ENCODE measurements at places on chromosomes 12 and 14.

GRCh38 chr12:121295116-121295745 is 1.3 kb downstream of the CAMKK2 start:
- no peak for DNase-seq

DNA sequence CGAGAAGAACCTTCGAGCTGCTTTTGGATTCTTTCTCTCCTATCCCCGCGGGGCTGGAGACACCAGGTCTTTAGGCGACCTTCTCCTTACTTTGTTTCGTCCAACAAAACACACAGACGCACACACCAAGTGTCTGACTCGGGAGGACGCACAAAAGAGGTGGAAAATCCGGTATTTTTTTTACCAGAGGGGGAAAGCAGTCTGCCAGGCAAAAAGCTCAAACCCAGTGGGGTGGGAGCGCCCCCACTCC is 2.1 kb downstream of the SIX4 start:
- no peak for DNase-seq

DNA sequence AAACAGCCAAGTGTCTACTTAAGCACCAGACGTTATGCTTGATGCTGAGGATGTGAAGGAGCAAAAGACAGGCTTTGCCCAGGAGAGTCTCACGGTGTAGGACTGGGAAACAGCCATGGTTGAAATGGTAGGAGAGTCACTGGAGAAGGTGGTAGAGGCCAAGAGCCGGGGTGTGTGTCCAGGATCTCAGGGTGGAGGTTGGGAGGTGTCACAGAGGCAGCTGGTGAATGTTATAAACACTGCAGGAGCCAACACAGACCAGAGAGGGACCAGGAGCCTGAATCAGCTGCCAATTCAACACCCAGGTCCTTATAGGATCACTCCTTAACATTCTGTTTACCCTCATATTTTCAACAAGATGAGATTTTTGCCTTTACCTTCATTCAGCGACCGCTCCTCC is 7.5 kb downstream of the NID2 start:
- peak; percentile 69 for DNase-seq

DNA sequence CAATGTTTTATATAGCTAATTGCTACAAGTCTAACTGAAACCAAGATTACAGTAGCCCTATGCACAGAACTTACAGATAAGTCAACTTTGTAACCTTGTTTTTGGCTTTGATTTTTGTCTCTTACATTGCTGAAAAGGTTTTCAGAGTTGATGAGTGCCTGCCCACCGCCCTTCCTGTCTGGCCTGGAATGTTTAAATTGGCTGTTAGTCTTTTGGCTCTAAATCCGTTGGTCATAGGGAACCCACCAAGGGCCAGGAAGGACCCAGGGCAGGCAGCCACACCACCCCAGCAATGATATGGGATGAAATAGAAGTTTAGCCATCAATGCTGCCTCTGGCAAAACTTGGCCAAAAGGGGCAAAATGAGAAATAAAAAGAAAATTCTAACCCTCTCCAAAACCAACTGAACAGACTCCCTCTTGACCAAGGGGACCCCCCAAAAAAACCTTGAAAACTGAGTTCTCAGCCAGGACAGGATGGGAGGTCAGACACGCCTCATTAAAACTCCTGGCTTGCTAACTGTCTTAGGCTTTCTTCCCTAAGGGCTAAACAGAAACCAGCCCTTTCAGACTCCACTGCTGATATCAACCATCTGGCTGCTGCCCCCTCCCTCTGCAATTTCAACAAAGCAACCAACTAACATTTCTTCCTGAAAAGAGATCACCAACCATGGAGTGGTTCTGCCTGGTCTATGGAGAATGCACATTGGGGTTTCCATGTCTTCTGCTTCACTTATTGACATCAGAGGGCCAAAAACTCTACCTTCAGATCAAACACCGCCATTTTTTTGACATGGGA is 242.1 kb upstream of the NOS1 start:
- DNase-seq, result no peak

DNA sequence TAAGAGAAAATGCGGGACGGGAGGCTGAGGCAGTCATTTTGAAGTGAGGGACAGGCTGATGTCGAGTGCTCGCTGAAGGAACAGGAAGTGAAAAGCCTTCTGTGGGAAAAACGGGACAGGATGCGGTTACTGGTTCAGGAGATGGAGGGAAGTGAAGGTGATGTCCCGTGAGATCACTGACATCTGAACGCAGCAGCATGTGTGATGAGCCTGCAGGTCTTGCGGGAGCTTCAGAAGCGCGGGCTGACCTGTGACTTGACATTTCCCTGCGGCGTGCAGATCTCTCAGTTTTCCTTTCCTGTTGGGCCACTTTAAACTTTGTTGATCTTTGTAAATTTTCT is 77.8 kb downstream of the DDX51 start:
- DNase-seq, result no peak

- peak; percentile 35 for DNase-seq
Observed at GRCh38 chr14:74514471-74514941, 20.9 kb downstream of the ISCA2 start.

- peak; percentile 56 for DNase-seq
Observed at GRCh38 chr14:91303091-91303923, 58.8 kb upstream of the GPR68 start.

DNA sequence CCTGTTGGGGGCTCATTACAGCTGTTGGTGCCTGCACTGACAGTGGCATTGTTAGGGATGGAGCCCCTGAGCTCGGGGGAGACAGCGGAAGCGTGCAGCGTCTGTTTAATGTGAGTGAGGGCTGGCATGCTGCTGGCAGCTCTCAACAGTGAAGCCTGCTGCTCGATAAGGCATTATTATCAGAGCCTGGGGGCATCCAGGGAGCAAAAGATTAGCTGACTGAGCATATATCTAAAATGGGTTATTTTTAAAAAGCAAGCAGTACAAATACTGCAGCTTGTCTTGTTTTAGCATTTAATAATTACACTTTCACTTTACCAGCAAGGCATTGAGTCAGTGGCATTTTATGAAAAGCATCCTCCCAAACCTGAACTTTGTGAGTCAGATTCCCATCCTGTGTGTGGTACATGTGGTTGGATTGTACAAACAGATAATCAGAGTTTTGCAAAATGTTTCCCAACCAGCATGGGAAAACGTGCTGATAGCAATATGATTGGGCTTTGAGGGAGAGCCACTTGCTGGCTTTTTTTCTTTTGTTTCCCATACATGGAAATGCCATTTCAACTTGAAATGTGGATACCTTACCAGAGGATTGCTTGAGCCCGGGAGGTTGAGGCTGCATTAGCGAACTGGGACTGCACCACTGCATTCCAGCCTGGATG is 150.8 kb downstream of the PRKCH start:
- peak; percentile 59 for DNase-seq

DNA sequence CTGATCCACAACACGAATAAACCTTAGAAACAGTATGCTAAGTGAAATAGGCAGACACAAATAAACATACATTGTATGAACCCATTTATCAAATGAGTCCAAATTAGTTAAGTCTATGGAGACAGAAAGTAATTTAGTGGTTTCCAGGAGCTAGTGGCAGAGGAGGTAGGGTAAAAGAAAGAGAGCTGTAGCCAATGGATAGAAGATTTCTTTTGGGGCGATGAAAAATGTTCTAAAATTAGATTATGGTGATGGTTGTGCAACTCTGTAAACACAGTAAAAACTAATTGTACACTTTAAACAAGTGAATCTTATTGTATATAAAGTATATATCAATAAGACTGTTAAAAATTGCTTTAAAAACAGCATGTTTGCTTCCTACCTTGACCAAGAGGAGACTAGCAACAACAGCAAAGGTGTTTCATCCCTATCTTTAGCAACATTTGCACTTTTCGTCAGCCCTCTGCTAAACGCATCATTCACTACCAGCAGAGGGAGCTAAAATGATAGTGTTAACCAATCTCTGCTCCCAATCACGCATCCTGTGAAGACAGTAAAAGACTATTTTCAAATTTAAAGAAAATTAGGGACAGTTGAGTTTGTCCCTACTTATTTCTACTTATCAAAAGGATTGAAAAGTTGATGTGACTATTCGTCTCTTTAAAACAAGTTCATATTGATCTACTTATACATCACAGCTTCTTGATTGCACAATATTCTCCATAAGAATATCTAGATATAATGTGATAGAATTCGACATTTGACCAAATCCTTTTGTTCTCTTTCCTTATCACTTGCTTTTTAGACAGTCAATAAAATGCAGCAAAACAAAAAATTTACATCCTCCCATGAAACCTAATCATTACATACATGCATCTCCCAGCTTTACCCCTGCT is 24.0 kb upstream of the LGR5 start:
- DNase-seq, result no peak

DNA sequence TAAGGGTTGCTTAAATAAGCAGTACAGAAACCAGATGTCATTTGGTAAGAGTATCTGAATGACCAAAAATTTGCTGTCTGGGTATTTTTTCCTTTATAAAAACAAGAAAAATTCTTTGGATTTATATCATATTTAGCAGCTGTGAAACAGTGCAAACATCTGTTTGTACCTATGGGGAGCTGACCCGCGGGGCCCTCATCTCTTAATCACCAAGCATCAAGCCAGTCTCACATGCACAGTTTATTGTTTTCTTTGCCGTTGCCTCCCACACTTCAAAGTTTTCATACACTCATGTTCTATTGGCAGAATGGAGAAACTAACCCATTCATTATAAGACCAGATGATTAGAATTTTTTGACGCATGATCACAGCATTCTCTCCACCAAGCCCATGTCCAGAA is 142.2 kb downstream of the BMP4 start:
- no peak for DNase-seq

GRCh38 chr14:84707830-84708229 is 822.1 kb upstream of the FLRT2 start:
- DNase-seq, result no peak

GRCh38 chr12:22275843-22276242 is 58.7 kb downstream of the ST8SIA1 start:
- peak; percentile 84 for DNase-seq

All from heart left ventricle (tissue), 16 donors.